Endodermal cell (in vitro differentiated cells): ENCODE measurements at places on chromosomes 5 and 9.
A peak's percentile ranks its signal among the peaks of the same experiment; 100 is the strongest.

- DNase-seq: no peak
These were observed 59.0 kb upstream of the BARX1 start for GRCh38 chr9:94014066-94014654.

- DNase-seq: peak; percentile 86
These were observed at the start of gene PRR16 for GRCh38 chr5:120463991-120464626. PRR16 (plus strand) TSS chr5:120464300.

GRCh38 chr5:167489202-167489601 is 802.2 kb upstream of the WWC1 start:
- no peak for DNase-seq

- DNase-seq: no peak
These were observed 30.1 kb downstream of the FNIP1 start for GRCh38 chr5:131766689-131767088.

DNA sequence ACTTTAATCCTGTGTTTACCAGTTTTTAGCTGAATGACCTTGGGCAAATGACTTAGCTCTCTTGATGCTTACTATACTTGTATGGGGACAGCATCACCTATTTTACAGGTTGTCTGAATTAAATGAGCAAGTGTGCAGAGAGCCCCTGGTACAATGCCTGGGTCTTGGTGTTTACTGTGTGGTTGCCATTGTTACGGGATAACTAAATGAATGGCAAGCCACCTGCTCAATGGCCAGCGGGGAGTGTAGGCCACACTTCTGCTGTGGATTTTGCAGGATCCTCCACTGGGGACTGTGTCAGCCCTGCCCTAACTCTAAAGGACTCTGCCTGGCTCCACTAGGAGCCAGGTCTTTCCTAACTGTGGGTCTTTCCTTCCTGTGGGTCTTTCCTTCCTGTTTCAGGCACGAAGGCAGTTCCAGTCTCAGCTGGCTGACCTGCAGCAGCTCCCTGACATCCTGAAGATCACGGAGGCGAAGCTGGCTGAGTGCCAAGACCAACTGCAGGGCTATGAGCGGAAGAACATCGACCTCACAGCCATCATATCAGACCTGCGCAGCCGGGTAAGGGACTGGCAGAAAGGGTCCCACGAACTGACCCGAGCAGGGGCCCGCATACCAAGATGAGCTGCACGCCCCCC is 10.3 kb upstream of the GLE1 start:
- DNase-seq: no peak

- DNase-seq: no peak
These were observed 58.2 kb downstream of the PRDM6 start for GRCh38 chr5:123147128-123147715.

- DNase-seq: no peak
These were observed 248.6 kb downstream of the CTNND2 start for GRCh38 chr5:11655681-11656080.

DNA sequence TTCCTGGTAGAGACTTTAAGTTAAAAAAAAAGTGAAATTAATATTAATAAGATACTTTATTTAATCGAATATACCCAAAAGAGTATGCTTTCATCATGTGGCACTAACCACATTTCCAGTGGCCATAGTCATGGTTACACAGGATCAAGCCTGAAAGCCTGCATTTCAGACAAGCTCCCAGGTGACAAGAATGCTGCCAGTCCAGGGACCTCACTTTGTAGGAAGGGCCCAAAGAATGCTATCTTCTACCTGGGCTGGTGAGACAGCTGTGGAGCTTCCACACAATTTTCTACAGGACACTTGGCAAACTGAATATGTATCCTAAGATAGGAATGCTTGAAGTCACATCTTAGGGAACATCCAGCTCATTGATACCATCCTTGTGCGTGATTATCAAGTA is 203.8 kb downstream of the AUH start:
- DNase-seq: no peak

GRCh38 chr5:71456362-71456743 is 902 bp downstream of the BDP1 start:
- no peak for DNase-seq

DNA sequence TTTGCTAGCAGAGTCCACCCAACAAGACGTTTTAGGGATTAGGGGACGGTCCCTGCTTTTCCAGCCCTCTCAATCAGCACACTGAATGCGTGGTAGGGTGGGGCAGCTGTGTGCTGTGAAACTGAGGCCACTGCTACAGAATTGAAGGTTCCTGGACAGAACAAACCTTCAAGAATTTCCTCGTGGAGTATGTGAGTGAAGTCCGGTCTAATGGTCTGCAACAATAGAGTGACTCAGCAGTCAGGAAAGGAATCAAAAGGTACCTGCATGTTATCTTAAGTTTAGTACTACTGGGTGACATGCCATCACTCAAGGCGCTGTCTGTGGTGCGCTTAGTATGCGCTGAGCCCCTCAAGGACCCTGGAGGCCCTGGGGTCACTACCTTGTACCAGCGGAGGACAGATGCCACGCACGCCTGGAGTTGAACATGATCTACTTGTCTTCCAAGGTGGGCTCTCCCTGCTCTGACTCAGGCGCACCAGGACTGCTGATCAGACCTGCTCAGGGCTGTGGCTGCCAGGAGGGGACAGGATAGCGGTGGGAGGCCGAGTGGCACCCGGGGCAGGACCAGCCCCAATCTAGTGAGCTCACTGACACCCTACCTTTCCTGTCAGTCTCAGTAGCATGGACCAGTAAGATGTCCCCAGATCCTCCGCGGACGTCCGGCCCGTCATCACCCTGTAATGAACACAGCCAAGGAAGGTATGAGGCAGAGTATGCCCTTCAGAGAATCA is 50.5 kb downstream of the PRRT1B start:
- DNase-seq: no peak

DNA sequence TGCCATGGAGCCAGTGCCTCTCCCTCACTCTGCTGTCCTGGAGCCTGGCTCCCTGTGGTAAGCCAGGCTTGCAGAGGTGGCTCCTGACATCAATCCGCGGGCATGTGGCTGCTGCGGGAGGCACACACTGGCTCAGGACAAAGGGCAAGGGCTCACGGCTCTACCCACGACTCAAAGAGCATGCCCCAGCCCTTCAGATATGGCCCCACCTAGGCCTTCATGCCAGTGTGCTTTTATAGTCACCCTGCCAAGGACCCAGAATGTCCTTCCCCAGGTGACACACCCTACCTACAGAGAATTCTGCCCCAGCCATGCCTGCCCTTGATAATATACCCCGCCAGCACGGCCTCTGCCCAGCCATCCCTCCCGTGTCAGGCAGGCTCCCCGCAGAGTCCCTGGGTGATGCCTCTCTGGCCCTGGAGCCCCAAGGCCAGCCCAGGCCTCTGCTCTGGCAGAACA is 1.6 kb downstream of the MGAT4B start:
- DNase-seq: no peak

- no peak for DNase-seq
These were observed 178.8 kb downstream of the CSNK1G3 start for GRCh38 chr5:123690821-123691220.

GRCh38 chr5:126683912-126684311 is 83.2 kb downstream of the PHAX start:
- DNase-seq: no peak

GRCh38 chr5:78699552-78700153 is 51.1 kb upstream of the LHFPL2 start:
- no peak for DNase-seq

- no peak for DNase-seq
These were observed 160.7 kb upstream of the PUM3 start for GRCh38 chr9:3004572-3004971.

DNA sequence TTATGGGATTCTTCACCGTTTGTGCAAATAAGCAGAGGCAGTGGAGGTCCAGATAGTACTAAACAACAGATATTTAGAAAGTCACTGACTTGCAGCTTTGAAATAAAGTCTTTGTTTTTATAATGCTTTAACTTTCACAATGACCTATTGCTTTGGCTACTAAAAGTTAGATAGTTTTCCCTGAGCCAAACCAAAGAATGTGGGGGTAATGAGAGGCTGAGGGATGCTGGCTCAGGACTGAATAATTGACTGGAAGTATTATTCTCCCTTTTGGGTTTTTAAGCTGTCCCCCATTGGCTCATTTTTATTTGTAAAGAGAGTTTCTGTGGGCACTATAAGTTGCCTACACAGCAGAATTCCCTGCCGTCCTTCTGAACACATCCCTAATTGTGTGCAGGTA is 99.2 kb upstream of the ACTBL2 start:
- no peak for DNase-seq

DNA sequence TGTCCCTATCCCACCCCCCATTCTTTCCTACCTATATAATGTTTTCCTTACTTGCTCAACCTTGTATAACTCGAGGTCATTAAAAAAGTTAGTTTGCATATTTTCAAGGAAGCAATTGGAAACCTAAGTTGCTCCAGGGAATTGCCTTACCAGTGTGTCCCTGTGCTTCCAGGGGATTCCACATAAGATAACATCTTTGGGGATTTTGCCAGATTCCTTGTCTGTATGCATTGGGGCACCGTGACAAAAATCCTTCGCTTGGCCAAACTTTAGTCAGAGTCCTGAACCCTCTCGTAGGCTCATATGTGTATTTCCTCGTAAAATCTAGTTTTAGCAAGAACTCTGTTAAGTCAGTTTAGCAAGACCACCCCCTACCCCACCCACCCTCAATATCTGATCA is 14.7 kb upstream of the OSMR start:
- no peak for DNase-seq

DNA sequence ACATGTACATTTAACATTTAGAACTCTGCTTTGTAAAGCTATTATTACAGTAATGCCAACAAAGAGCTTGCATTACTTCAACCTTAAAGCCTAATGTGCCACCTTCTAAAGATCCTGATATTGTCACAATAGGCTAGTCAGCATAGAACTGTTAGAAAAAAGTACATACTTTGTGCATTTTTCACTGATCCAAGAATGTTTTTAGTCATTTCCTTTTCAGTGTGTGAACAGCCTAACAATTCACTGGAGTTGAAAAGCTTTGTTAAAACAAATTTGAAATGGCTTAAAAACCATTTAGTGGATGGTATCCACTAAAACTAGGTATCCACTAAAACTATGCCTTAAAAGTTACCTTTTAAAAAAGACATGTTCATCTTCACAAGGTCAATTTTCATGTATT is 4.5 kb downstream of the RPS6 start:
- DNase-seq: no peak

DNA sequence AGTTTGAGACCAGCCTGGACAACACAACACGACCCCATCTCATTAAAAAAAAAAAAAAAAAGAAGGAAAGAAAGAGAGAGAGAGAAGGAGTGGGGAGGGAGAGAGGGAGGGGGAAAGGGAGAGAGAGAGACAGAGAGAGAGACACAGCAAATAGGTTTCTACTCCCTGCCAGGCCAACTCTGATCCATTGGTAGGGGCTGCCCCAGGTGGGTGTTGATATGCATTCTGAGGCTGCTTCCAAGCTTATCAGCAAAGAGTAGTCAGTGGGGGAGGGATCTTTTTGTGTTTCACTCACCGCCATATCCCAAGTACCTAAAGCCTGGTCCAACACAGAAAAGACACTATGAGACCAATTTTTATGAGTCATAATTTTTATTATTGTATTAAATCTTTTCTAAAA is 57.0 kb upstream of the SAP30L start:
- DNase-seq: no peak

DNA sequence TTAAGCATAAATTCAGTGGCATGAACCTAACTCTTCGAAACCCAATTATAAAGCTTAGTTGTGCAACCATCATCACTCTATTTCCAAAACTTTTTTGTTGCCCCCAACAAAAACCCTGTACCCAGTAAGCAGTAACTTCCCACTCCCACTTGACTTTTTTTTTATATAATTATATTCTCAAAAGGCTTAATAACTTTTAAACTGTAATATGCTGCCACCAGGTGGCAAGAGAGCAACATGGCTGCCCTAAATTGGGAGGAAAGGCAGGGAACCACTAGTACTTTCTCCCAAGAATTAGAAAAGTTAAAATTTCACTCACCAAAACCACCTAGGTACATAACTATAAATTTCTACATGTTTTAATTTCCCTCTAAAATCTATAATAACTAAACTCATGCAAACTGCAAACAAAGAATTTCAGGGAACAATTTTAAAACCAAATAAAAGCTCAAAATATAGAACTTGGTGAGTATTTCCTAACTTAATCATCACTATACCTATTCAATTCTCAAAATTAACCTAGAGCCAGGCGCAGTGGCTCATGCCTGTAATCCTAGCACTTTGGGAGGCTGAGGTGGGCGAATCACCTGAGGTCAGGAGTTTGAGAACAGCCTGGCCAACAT is 50.2 kb upstream of the RNF38 start:
- DNase-seq: no peak

- DNase-seq: no peak
These were observed 150.1 kb downstream of the NNT start for GRCh38 chr5:43753069-43753468.

- no peak for DNase-seq
These were observed 513.5 kb downstream of the AGTPBP1 start for GRCh38 chr9:85228111-85228855.

GRCh38 chr9:124040935-124041816 is 29.6 kb downstream of the LHX2 start:
- DNase-seq: peak; percentile 88

GRCh38 chr9:125493384-125493783 is 213.6 kb downstream of the MAPKAP1 start:
- DNase-seq: no peak

DNA sequence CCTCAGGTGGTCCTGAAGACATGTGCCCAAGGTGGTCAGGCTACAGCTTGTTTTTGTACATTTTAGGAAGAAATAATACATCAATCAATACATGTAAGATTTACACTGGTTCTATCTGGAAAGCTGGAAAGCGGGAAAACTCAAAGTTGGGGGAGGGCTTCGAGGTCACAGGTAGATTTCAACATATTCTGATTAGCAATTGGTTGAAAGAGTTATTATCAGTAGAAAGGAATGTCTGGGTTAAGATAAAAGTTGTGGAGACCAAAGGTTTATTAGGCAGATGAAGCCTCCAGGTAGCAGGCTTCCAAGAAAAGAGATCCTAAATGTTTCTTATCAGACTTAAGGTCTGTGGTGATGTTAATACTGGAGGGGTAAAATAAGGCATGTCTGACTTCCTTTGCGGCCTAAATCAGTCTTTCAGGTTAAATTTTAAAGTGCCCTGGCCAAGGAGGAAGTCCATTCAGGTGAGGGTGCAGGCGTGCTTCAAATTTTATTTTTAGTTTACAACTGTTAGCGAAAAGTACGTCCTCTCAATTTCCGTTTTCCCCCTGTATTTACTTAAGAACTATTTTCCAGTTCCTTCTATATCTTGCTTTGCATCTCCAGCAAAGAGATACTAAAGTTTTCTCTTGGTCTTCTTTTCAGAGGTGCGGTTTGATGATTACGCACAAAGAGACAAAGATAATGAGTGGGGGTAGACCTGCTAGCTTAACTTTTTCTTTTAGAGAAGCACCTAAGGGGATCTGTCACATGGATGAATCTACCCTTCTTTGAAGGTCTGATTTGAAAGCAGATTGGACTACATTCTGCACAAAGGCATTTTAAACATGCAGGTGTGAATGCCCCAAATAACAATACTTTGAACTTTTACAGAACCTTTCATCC is 578.6 kb downstream of the RAB3C start:
- no peak for DNase-seq

DNA sequence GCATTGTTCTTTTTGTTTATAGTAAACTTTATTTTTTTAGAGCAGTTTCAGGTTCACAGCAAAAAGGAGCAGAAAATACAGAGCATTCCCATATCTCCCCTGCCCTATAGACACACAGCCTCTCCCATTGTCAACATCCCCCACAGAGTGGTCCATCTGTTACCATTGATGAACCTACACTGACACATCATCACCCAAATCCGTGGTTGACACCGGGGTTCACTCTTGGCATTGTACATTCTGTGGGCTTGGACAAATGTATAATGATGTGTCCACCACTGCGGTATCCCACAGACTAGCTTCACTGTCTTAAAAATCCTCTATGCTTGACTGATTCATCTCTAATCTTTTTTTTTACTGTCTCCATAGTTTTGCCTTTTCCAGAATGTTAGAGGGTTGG is 120.7 kb upstream of the SPATA31C2 start:
- no peak for DNase-seq
